ENCODE measurements at places on chromosomes 2 and 18.

DNA sequence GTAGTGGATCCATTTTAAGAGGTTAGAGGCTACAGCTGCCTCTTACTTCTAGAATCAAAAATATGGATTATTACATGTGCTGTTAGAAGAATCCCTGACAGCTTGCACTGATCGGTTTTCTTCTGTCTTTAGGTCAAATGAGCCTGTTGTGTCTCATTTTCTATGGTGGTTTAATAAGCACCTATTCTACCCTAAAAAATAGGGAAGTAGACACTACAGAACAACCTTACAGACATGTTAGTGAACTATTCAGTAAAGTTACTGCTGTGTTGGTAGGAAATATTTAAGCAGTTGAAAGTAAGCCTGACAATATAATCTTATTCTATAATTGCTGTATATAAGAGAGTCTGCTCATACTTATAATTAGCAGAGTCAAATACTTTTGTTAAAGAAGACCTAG is 168.5 kb upstream of the NOSTRIN start:
- no peak for DNase-seq

GRCh38 chr2:119240311-119241204 is 16.9 kb downstream of the STEAP3 start:
- DNase-seq: peak; percentile 74

GRCh38 chr2:127357591-127357990 is 30.2 kb downstream of the MAP3K2 start:
- no peak for DNase-seq

DNA sequence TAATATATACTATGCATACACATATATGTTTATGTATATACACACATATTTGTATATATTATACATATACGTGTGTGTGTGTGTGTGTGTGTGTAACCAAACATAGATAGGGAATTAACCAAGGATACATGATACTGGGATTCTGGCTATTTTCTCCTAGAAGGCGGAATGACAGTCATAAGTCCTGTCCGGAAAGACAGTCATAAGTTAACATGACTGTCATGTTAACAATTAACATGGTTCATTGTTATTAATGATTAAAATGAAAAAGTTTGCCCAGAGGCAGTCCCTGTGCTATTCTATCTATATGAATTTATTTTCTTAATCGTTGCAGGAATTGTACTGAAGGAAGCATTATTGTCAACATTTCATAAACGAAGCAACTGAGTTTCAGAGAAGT is 450.7 kb upstream of the NXPH2 start:
- no peak for DNase-seq

- no peak for DNase-seq
These were observed 1795.7 kb upstream of the PIK3C3 start for GRCh38 chr18:40159141-40160017.

DNA sequence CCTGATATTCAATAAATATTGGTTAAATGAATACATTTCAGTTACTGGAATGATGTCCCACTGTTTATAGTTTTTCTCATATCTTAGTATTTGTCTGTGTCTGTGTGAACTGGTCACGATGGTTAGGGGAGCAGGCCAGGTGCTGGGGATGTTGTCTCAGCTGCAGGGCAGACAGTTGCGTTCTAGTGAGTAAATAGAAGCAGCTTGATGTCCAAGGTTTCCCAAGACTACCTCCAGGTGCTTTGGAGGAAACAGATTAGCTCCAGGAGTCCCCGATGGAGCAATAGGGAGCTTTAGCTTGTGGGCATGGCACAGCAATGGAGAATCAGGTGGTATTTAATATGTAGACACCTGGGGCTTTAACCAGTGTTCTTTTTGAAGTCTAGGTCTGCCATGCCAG is 75.5 kb downstream of the GULP1 start:
- DNase-seq: no peak

GRCh38 chr2:130891966-130892365 is 55.3 kb downstream of the ARHGEF4 start:
- DNase-seq: no peak

GRCh38 chr2:215797676-215798075 is 215.7 kb downstream of the MREG start:
- DNase-seq: no peak

DNA sequence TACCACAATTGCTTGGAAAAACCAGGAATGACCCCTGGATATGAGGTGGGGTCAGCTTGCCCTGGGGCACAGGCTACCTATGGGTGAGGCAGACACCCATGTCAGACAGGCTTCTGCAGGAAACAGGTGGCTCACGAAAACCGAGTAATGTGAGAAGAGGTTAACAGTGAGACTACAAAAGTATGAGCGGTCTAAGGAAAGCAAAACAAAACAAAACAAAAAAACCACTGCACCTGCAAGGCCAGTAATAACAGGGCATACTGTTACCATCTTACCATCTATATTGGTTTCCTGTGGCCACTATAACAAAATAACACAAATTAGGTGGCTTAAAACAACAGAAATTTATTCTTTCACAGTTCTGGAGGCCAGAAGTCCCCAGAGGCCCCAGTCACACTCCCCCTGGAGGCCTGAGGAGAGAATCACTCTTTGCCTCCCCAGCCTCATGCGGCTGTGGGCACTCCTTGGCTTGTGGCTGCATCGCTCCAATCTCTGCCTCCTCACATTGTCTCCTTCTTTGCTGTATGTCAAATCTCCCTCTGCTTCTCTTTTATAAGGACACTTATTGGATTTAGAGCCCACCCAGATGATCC is 86.6 kb upstream of the EPC2 start:
- no peak for DNase-seq

GRCh38 chr2:189498205-189498604 is 56.9 kb downstream of the WDR75 start:
- DNase-seq: no peak

DNA sequence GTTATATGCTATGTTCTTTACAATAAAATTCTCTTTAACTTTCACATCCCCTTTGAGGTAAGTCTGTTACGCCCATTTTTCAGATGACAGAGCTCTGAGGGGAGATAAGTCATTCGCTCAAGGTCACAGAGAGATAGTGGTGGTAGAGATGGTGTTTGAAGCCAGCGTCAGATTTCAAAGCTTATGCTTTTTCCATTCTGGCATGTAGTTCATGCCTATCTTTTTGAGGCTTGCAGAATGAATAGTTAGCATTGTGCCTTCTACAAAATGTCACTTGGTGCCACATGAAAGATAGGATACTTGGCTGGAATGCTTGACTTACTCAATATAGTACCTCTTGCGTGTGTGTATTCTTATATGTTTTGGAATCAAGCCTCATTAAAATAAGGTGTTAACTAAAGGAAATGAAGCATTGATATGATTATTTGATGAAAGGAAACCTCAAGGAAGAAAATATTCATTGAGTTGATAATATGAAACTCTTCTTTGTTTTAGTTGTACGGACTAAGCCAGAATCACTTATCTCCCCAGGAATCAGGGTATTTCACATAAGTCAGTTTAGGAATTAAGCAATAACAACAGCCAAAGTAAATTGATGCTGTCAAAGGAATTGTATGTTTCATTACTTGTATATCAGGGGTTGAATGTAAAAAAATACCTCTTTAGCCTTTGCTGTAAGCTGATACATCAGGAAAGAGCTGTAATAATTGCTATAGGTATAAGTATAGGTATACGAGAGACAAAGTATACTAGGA is 15.5 kb downstream of the SPATS2L start:
- DNase-seq: no peak

DNA sequence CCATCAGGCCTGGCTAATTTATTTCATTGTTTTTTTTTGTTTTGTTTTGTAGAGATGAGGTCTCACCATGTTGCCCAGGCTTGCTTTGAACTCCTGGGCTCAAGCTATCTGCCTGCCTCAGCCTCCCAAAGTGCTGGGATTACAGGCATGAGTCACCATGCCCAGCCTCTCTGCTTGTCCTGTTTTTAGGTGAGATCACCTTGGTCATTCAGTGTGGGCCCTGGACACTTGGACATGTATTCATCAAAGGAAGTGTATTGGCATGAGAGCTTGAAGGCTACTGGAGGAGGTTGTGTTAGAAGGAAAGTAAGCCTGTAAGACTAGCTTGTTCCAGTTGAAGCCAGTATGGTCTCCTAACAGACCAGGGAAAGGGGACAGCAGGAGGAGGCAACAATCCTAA is 229.2 kb upstream of the RGPD4 start:
- no peak for DNase-seq

- no peak for DNase-seq
These were observed 88.1 kb downstream of the THNSL2 start for GRCh38 chr2:88258208-88258607.

DNA sequence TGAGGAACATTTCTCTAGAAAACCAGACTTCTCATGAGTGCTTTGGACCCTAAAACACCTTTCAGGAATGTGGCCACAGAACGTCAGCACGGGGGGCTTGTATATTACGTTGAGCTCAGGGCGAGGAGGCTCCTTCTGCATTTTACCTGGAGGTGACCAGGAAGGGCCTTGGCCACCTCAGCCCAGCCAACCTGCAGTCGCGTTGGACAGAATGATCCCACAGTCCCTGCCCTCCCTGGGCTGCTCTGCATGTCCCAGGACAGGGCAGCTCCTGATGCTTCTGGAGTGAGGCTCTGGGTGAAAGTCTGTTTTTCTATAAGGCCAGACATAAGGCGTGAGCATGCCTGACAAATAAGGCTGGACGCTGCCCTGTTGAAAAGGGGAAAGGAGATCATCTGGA is 121.9 kb downstream of the NDUFA10 start:
- DNase-seq: no peak

DNA sequence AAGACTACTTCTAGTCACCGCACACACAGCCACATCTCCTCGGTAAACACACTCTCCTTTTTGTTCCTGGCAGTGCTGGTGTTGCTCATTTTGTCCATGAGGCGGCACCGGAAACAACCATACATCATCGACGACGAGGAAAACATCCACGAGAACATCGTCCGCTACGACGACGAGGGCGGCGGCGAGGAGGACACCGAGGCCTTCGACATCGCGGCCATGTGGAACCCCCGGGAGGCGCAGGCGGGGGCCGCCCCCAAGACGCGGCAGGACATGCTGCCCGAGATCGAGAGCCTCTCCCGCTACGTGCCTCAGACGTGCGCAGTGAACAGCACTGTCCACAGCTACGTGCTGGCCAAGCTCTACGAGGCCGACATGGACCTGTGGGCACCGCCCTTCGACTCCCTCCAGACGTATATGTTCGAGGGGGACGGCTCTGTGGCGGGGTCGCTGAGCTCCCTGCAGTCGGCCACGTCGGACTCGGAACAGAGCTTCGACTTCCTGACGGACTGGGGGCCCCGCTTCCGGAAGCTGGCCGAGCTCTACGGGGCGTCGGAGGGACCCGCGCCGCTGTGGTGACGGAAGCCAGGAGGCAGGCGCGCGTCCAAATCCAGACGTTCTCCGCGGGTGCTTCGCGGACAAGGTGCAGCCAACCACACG is 221.0 kb downstream of the CDH20 start:
- DNase-seq: no peak

DNA sequence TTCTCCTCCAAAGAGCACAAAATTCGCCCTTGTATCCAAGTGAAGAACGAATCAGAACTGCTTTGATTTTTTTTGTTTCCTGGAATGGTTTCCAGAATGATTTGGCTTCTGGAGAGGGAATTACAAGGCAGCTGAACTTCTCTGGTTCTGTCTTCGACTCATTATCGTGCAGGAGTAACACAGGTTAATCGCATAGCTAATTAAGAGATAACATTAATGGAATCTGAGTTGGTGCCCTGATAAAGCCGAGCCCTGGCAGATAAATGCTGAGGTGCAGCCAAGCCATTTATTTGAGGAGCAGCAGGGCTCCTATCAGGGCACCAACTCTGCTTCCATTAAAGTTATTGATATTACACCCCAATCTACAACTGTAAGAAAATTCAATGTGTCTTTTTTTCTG is 433.7 kb downstream of the ZNF521 start:
- DNase-seq: no peak

DNA sequence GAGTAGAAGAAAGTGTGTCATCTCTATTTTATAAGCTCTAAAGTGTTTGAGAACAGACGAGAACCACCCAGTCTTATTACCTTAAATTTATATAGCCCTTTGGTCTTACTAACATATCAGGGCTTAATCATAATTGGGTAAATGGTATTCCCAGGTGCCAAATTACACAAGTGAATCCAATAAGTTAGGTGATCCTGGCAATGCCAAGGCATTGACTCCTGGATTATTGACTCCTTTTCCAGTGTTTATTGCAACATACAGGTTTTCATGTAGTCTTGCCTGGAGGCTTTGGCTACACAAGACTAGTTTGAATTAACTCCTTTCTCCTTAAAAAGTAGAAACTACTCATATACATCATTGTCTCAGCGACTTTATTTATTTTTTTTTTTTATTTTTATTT is 59.7 kb upstream of the MAPRE2 start:
- no peak for DNase-seq

DNA sequence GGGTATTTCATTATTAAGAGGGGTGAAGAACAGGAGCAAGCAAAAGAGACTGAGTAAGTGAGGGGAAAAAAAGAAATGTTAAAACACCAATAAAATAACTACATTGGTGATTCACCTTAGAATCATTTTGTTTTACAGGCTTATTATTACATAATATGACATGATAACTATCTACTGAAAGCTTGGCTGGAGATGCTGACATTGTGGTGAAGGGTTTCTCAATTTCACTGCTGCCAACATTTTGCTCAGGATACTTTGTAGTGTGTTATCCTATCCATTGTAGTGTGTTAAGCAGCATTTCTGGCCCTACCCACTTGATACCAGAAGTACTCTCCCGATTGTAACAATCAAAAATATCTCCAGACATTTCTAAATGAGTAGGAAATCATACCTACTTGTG is 1564.6 kb upstream of the NXPH2 start:
- DNase-seq: no peak

DNA sequence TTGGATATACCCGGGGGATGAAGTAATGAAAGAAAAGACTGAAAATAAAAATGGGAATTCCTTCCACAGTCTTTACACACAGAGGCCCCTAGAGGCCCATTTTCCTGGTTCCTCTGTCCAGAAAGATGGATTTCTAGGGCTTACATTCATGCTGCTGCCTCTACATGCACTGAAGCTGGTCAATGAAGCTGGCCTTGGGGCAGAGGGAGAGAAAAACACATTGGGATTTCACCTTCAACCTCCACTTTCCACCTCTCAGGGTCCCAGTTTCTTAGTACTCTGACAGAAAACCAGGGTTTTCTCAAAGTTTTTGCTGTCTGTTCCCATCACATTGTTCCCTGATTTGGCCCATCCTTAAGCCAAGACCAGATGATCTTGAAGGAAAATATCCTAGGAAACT is 154.6 kb upstream of the ZSWIM2 start:
- no peak for DNase-seq
